Progenitor cell of endocrine pancreas (in vitro differentiated cells): ENCODE measurements at places on chromosomes 3 and 15. TPM values are rescaled to one million over a fixed set of nuclear protein-coding genes. Genes with fewer than 3 reads are reported as not detected.

ROBO2 gene
- total RNA-seq = 75.2 and 83.8 TPM in 2 replicates

ZNF280D gene
- total RNA-seq = 26.9 and 29.7 TPM in 2 replicates

SCN11A gene
- total RNA-seq = 1.5 and 1.6 TPM in 2 replicates

DNA sequence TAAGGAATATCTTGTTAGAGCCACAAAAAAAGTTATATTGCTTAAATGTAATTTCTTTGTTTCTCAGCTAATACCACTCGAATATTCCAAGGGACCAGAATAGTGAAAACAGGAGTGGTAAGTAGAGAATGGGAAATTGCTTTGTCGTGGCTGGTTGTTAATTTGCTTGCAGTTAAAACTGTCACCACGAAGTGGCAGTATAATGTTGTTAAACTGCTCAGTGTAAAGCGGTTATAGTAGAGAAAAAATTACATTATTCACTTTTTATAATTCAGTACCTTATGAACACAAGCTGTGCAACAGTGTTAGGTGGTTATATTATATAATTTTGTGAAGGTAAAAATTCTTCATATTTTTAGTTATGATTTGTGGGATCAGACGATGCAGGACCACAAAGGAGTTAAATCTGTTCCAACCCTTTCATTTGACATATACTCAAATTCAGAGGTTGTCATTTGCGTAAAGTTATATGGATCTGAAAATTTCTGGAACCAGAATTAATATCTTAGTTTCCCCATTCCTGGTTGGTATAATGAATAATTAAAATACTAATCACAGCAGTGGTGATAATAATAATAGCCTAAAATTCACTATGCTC lies 171.8 kb downstream of the FEZF2 start:
- no peaks in the 10 kb centered on the region for H3K27me3 ChIP-seq
- H3K4me3 ChIP-seq = no peak overlapping the region
- peaks cover 5% of the 10 kb centered on the region for H3K4me1 ChIP-seq
- H3K27ac ChIP-seq = no peak overlapping the region
- H3K36me3 ChIP-seq = peaks cover 3% of the 10 kb centered on the region

FAM107A gene
- 0.09 TPM in 1 of 2 replicates, not detected in the other for total RNA-seq

OR5K2 gene
- total RNA-seq = not detected in 2 replicates
